ENCODE measurements at places on chromosomes 7 and 10. TPM values are rescaled to one million over a fixed set of nuclear protein-coding genes. Genes with fewer than 3 reads are reported as not detected.
A peak's percentile ranks its signal among the peaks of the same experiment; 100 is the strongest.

GRCh38 chr7:80253237-80253636 is 118.6 kb downstream of the GNAI1 start:
- no peak for ATAC-seq
- no peaks in the 10 kb centered on the region for H3K4me1 ChIP-seq
- no peaks in the 10 kb centered on the region for H3K27me3 ChIP-seq
- H3K27ac ChIP-seq, result no peak overlapping the region
- H3K4me3 ChIP-seq, result no peak overlapping the region

MOSPD3 gene
- 21.0 TPM for total RNA-seq

SLC16A9 gene
- 0.42 TPM for total RNA-seq

MAGI2 gene
- 0.09 TPM for total RNA-seq

DNA sequence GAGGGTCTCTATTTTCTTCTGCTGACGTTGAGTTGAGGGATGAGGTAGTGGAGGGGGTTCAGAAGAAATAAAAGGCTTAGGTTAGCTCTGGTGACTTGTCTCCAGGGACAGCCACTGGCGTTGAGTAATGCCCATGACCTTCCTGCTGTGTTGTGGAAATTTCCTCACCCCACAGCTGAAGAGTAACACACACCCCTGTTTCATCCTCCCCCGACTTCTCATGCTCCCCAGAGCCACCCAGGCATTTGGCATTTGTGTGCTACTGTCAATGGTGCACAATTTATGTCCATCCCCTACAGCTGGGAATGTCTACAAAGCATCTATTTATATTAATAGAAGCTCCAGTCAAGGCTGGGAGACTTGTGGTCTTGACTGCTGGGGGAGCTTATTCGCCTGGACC is 4.7 kb upstream of the TMEM72 start:
- no peaks in the 10 kb centered on the region for H3K4me1 ChIP-seq
- no peaks in the 10 kb centered on the region for H3K36me3 ChIP-seq
- H3K27ac ChIP-seq, result no peak overlapping the region
- peaks cover 9% of the 10 kb centered on the region for H3K27me3 ChIP-seq

DNA sequence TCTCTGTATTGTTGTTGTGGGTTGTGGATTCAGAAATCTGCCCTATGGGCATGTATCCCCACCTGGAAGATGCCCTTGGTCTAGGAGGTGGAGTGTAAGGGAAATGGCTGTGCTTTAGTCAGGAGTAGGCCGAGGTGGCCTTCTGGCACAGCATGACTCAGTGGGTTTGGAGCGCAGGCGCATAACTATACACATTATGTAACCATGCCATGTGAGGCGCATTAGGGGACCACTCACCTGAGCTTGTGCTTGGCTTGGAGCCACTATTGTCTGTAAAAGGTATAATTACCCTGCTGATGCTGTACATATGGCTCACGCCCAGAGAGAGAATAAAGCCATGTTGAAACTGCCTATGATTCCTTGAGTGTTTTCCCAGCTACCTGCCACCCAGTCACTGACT is 20.6 kb upstream of the ADAMTS14 start:
- ATAC-seq, result no peak
- H3K4me3 ChIP-seq, result no peak overlapping the region
- H3K27ac ChIP-seq, result no peak overlapping the region
- H3K4me1 ChIP-seq, result peaks cover 7% of the 10 kb centered on the region
- peaks cover 3% of the 10 kb centered on the region for H3K27me3 ChIP-seq
- H3K36me3 ChIP-seq, result no peaks in the 10 kb centered on the region

DNA sequence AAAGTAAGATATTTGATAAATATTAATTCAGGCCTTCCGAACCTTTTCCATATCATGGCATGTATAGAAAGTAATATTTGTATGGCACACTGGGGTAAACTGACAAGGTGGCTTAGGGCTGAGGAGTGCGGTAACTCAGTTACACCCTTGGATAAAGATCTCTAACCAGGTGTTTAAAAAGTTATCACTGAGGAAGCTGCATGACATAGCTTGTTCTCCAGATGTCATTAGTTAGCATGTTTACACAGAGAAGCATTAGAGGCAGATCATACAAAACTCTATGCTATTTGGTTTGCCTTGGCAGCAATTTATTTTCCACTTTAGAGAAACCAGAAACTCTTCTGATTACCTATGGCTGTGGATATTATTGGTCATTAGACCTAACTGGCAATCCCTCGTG is 118.2 kb downstream of the ST7 start:
- peaks cover 9% of the 10 kb centered on the region for H3K4me1 ChIP-seq
- ATAC-seq, result no peak
- H3K27me3 ChIP-seq, result no peaks in the 10 kb centered on the region
- no peaks in the 10 kb centered on the region for H3K36me3 ChIP-seq
- H3K27ac ChIP-seq, result no peak overlapping the region

DNA sequence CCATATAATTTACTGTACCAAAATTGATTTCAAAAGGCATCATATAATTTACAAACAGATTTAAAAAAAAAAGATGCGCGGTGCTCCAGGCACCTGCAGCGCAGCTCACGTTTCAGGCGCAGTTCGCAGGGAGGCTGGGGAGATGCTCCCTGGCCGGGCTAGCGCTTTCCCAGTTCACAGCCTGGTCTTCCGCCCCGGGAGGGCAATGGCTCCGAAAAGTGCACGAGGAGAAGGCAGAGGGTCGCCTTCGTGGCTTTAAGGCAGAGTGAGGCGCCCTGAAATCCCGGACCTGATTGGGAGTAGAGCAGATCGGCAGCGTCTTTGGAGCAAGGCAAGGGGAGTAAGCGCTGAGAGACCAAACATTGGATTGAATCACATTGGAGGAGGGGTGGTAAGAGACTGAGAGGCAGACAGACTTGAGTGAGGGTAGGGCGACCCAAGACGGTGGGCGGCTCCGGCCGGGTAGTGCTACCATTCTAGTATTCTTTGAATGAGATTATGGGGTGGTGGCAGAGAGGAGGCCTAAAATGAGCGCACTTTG is 1.5 kb downstream of the NEUROG3 start:
- H3K27me3 ChIP-seq, result peaks cover 69% of the 10 kb centered on the region
- no peak for ATAC-seq
- peaks cover 6% of the 10 kb centered on the region for H3K4me1 ChIP-seq
- peaks cover 8% of the 10 kb centered on the region for H3K36me3 ChIP-seq
- H3K27ac ChIP-seq, result no peak overlapping the region
- peak overlapping the region; percentile 78 for H3K4me3 ChIP-seq
